Cerebellum (tissue), 4 donors: ENCODE measurements at places on chromosomes 6 and 20.
A peak's percentile ranks its signal among the peaks of the same experiment; 100 is the strongest.

DNA sequence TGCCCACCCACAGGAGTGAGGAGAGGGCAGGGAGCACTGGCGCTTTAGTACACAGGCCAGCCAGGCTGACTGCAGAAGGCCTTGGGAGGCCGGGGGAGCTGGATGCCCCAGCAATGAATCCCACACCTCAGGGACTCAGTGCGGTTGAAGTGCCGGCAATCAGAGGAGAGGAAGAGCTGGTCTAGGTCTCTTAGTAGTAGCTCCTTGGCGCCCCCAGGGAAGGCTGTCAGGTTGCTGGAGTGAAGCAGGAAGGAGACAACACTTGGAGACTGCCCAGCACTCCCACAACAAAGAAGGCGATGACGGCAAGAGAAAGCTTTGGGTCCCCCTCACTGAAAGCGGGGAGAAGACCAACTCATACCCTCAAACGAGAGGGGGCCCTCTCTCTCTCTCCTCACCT lies 8.3 kb upstream of the TNXB start:
- no peak for DNase-seq

GRCh38 chr6:90894285-90895130 lies 307.6 kb upstream of the MAP3K7 start:
- DNase-seq = no peak

DNA sequence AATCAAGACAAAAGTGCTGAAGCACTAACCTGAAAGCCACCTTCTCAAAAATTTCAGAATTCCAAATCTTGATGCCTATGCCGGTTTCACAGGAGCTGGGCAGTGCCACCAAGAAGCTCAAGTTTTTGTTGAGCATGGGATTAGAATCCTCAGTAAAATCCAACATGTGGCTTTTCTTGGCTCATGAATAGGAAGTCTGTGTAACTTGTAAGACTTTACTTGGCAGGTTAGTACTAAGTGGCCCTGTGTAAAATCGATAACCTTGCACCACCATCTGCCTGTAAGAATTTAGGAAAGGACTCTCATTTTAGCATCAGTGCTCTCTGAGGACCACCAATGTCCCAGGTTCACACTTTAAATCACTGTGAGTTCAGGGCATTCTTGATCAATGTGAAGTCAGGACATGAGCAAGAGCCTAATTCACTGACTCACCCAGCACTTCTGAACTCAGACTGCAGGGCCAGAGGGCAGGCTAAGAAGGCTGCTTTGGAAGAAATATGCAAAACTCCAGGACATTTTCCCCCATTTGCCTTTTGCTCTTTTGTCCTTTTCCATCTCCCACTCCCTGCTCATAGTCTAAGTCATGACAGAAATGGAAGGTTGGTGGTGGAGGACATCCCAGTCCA lies 113.2 kb downstream of the EDN1 start:
- DNase-seq = no peak

DNA sequence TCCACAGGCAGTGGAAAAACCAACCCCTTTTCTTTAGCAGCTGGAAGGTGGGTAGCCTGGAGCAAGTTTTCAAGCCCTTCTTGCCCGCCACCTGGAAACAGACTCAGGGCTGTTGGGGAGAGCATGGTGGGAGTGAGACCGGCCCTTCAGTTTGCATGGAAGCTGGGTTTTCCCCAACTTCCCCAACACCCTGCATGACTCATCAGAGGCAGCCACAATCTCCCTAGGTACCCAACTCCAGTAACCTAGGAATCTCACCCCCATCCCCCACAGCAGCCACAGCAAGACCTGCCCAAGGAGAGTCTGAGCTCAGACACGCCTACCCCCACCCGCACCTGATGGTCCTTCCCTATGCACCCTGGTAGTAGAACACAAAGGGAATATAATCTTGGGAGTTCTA lies 86.3 kb upstream of the IRAK1BP1 start:
- no peak for DNase-seq

DNA sequence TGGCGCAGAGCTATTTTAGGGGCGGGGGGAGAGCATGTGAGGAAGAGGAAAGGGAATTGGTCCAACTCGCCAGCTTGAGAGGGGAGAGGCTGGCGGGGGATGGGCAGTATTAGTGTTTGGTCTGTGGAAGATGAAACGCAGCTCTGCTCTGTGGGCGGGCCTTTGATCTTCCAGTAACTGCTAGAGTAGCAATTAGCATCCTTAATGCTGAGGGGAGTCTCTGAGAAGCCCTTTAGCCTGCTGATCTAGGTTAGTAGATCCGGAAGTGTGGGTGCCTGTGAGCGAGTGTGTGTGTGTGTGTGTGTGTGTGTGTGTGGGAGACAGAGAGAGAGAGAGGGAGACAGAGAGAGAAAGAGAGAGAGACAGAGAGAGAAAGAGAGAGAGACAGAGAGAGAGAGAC lies 117.2 kb upstream of the BACH2 start:
- peak; percentile 82 for DNase-seq

GRCh38 chr20:25576783-25577530 lies 8.4 kb downstream of the NINL start:
- no peak for DNase-seq

- peak; percentile 6 for DNase-seq
Measured at GRCh38 chr6:82363428-82364086, at the start of gene TPBG. TPBG (plus strand) TSS chr6:82363817; CDS start chr6:82364962, 1,145 bp downstream.

DNA sequence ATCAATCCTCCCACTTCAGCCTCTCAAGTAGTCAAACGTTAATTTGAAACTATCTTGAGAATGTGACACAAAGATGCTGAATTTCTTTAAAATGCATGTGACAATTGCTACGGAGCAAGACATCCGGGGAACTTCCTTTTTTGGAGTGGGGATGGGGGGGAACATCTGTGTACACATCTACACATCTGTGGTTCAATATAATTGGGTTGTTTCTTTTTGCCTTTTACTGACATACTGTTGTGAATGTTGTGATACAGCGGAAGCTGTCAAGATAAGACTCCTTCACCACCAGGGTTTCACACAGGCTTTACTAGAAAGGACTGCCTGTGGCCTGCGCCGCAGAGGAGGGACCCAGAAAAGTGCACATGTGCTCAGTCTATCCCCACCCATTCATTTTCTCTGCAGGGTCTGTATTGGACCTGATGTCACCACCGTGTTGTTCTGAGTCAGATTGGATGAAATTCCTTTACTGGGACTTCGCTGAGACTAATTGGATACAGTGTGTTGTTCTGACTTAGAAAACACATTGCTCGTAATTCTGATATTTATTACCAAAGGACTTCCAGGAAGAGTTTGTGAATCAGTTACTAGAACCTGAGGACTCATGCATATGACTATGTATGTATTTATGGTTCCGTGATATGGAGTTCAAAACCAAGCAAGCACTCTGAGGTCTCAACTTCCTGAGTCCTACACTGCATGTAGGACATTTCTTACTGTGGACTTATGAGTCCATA lies 98.7 kb upstream of the SGK1 start:
- DNase-seq = no peak

DNA sequence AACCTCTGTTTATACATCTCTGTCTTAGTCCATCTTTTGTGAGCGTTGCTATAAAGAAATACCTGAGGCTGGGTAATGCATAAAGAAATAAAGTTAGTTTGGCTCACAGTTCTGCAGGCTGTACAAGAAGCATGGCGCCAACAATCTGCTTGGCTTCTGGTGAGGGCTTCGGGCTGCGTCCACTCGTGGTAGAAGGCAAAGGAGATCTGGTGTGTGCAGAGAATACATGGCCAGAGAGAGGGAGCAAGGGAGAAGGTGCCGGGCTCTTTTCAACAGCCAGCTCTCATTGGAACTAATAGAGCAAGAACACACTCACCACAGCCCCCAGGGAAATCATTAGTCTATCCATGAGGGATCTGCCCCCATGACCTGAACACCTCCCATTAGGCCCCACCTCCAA lies 100.3 kb upstream of the SRSF6 start:
- DNase-seq = no peak

GRCh38 chr6:74713941-74714340 lies 491.9 kb downstream of the COL12A1 start:
- DNase-seq = no peak

DNA sequence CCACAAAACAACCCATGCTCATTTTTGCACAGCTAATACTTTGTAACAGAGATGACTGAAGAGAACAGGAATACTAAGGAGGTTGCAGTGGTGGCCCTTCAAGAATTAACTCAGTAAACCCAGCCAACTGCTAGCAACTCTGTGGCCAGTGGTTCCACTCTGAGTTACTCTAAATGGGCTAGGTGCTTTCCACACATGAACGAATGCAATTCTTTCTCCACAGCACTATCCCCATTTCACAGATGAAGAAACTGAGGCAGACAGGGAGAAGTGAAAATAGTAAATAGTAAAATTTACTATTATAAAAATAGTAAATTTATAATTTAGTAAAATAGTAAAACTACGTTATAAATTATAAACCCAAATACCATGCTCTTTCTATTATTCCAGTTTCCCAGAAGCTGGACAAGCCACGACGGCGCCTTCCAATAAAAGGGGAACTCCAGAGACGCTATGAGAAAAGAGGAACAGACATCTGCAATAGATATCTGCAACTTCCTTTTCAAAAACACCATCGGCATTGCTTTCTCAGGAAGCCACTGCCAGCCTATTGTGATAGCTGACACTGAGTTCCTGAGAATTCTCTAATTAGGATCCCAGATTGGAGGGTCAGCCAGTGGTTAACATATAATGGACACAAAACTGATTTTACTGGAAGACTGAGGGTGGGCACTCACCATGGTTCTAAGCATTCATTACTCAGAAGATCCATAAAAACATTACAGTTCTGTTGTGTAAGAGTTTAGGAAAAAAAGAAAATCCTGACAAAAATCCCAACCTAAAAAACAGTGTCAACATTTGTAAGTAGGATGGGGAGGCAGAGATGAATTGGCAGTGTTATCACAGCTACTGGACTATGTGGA lies 16.2 kb downstream of the FKBP1A start:
- no peak for DNase-seq

- peak; percentile 30 for DNase-seq
Measured at GRCh38 chr6:165308926-165309731, at the start of gene C6orf118. C6orf118 (minus strand) TSS chr6:165309605; CDS start chr6:165309586, 19 bp downstream.

GRCh38 chr6:95685822-95686221 lies 108.5 kb downstream of the MANEA start:
- no peak for DNase-seq

DNA sequence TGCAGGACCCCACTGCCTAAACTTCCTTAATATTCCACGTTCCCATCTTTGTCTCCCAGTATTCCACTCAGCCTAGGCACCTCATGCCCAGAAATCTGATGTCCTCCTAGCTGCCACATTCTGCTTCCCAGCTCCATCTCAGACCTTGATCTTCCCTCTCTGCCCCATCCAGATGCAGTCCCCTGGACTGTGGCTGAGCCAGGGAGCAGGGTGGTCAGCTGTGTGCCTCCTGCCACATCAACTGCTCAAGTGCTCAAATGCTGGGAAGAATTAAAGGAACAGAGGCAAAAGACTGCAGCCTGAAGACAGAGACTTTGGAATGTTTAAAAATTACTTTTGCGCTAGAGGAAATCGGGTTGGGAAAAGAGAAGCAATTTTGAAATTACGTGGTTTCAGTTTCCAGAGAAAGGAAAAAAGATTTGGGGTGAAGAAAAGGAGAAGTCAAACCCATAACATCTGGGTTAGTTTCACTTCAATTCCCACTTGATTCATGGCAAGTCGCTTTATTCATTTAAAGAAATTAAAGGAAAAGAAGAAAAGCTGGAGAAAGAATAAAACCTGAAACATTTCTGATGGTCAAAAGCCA lies 704.8 kb downstream of the PTPRT start:
- DNase-seq = no peak

- no peak for DNase-seq
Measured at GRCh38 chr20:35539756-35540212, 2.1 kb upstream of the ERGIC3 start.

DNA sequence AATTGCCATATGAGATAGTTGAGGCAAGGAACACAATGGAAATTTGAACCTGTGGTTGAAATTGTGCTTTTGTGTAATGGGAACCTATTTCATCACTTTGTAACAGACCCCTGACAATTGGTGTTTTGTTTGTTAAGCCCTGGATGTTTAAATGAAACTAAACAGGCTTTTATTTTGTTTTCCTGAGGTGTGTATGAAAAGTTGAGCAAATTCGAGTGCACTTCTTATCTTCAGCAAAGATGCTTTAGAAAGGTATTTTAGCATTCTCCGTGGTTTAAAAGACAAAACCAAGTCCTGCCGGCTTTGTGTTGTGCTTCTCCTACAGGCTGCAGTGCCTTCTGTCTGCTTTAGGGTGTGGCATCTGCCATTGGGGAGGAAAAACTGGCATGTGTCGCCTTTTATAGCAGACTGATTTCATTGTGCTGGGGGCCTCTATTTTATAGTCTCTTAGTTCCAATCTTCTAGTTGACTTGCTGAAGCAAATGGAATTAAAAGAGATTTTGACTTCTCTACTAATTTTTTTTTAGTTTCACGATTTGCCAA lies 2.2 kb upstream of the ARID1B start:
- DNase-seq = peak; percentile 61

- DNase-seq = no peak
Measured at GRCh38 chr6:56227071-56227879, 20.1 kb downstream of the COL21A1 start.

GRCh38 chr20:9353180-9353915 lies 161.0 kb upstream of the LAMP5 start:
- no peak for DNase-seq
